NCI-H1417 treated with DMSO at 0.1 percent for 48 hours (cell line): ENCODE measurements at places on chromosomes 12 and 14.

DNA sequence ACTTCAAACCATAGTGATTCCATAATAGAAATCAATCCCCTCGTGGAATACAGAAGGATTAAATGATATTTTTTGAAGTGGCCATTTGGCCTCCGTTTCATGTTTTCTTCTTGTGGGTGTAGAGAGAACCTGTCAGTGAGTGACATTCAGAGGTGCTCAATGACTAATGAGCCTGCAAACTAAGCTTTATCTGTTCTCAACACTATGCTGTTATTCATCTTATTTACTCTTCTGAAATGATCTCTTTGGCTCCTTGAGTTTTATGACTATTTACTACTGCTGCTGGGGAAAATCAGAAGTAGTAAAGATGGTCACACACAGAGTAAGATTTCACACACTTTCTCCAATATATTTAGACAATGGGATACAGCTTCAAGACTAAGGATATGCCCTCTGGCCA is 30.4 kb downstream of the ATP2B1 start:
- DNase-seq: no peak

DNA sequence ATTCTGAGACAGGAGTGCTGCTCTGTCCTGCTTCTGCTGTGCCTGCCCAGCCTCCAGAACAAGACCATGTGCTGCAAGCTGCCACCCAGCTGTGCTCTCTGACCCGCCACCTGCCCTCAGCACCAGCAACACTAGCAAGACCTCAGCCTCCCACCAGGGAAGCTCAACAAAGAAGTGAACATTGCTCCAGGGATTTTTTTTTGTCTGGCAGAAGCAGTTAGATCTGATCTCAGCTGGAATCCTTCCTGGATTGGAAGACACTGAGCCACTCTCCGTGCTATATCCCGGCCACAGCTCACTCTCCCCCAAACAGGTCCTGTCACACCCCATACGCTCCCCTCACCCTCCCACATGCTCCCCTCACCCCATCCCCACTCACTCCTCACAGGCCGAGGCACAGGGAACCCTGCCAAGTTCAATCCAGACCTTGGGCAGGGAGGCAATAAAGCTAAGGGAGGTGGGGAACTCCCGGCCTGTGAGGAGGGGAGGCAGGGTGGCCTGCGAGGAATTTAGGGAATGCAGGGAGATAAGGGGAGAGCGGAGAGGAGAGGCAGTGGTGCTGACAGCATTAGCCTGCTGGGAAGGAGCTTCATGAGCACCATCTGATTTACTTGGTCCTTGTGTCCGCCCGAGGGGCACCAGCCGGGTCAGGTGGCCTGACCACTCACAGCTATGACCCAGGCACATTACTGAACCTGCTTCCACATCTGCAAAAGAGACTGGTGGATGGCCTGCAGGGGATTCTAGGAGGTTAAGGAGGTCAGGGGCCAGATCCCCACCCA is 29.7 kb downstream of the CCDC85C start:
- DNase-seq: peak; percentile 36

GRCh38 chr12:122137681-122138080 is 36.3 kb downstream of the IL31 start:
- no peak for DNase-seq

- DNase-seq: no peak
Observed at GRCh38 chr14:77125281-77125801, 16.2 kb downstream of the ZDHHC22 start.

DNA sequence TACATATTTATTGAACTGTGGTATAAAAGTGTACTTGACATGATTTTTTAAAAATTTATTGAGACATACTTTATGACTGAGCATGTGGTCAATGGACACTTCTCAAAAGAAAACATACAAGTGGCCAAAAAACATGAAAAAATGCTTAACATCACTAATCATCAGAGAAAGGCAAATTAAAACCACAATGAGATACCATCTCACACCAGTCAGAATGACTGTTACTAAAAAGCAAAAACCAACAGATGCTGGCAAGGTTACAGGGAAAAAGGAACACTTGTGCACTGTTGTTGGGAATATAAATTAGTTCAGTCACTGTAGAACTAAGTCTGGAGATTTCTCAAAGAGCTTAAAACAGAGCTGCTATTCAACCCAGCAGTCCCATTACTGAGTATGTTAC is 1177.6 kb downstream of the GALC start:
- DNase-seq: no peak

GRCh38 chr14:73763396-73763795 is 49.2 kb upstream of the PNMA1 start:
- DNase-seq: no peak

- DNase-seq: no peak
Observed at GRCh38 chr12:10716704-10717315, 6.3 kb downstream of the YBX3 start.

- DNase-seq: no peak
Observed at GRCh38 chr12:84397846-84398245, 514.8 kb downstream of the SLC6A15 start.

- no peak for DNase-seq
Observed at GRCh38 chr14:68343534-68344118, 449.2 kb downstream of the ZFP36L1 start.

DNA sequence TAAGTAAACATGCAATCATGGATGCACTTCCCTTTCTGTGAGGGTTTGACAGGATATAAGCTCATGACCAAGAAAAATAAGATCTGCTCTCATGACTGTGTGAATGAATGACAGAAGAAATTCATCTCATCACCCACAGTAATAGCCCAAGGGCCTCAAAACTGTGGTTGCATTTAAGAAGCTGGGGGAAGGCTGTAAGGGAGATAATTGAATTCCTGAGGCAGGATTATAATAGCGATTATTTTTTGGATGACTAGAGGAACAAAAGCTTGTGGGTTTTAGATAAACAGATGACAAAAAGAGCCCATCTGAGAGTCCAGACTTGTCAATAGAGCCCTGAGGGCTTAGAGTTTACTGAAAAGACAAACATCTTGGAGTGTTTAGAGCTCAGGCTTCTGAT is 161.2 kb downstream of the NTF3 start:
- DNase-seq: no peak

GRCh38 chr12:89971880-89972279 is 263.2 kb upstream of the ATP2B1 start:
- DNase-seq: no peak

- no peak for DNase-seq
Observed at GRCh38 chr12:102873077-102873476, 44.0 kb downstream of the PAH start.

- no peak for DNase-seq
Observed at GRCh38 chr14:67602995-67603545, 3.0 kb upstream of the PIGH start.

GRCh38 chr12:132006056-132006680 is 56.4 kb downstream of the EP400 start:
- DNase-seq: no peak

DNA sequence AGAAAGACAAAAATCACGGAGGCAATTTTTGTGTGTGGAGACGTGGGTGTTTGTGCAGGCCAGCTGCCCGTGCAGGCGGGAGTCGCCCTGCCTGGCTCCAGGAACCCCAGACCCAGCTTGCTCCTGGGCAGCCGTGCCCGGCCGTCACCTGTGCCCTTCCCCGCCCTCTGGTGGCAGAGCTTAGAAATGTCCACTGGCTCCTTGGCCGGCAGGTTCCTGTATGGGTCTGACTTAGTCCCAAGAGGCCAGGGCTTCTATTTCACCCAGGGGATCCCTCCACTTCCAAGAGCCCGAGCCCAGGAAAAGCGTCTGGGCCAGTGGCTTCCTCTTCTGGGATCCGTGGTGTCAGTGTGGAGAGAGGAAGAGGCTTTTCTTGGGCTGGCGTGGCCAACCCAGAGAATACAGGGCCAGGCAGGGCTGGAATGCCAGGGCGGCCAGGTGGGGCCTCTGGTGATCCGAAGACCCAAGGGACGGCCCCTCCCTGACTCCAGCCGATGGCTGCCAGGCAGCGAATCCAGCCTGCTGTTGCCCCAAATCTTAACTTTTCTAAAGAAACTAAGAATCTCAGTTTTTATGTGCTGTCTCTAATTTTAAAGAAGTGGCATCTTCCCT is 120.9 kb downstream of the TMEM132C start:
- DNase-seq: no peak

- no peak for DNase-seq
Observed at GRCh38 chr14:80403036-80403435, 191.7 kb upstream of the DIO2 start.

DNA sequence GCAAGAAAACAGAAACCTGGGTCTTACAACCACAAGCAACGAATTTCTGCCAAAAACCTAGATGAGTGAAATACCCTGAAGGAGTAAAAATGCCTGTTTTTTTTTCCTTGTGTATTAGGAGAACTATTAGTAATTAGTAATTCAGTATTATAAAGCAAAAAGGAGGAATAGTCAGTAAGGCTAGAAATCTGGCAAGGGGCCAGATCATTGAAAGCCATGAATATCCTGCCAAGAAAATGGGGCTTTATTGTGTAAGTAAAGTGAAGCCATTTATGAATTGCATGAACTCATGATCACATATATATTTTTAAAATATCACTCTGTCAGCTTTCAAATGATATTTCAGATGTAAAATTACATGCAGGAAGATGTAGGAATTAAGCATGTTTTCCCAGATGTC is 57.9 kb downstream of the TXNDC16 start:
- no peak for DNase-seq

DNA sequence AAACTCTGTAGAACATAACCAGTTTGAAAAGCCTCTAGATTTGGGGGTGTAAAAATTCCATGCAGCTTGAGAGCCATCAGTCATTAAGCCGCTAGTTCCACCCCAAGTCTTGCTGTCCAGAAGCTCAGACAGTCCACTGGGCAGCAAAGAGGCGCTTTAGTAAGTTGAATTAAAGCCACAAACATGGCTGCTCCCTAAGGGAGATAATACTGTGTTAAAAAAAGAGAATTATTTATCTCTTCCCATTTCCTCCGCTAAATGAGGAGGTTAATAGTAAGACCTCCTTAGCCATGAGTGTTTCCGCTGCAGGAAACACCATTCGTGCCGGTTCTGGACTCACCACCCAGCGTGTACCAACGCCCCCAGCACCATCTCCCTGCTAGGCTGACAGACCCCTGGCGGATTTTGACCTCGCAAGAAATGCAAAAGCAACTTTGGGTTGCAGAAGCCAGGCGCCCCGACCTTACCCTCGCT is 536 bp downstream of the TM7SF3 start:
- DNase-seq: no peak

GRCh38 chr14:31994391-31995033 is 82.6 kb upstream of the ARHGAP5 start:
- no peak for DNase-seq

GRCh38 chr12:117674313-117674712 is 294.5 kb downstream of the KSR2 start:
- DNase-seq: no peak

DNA sequence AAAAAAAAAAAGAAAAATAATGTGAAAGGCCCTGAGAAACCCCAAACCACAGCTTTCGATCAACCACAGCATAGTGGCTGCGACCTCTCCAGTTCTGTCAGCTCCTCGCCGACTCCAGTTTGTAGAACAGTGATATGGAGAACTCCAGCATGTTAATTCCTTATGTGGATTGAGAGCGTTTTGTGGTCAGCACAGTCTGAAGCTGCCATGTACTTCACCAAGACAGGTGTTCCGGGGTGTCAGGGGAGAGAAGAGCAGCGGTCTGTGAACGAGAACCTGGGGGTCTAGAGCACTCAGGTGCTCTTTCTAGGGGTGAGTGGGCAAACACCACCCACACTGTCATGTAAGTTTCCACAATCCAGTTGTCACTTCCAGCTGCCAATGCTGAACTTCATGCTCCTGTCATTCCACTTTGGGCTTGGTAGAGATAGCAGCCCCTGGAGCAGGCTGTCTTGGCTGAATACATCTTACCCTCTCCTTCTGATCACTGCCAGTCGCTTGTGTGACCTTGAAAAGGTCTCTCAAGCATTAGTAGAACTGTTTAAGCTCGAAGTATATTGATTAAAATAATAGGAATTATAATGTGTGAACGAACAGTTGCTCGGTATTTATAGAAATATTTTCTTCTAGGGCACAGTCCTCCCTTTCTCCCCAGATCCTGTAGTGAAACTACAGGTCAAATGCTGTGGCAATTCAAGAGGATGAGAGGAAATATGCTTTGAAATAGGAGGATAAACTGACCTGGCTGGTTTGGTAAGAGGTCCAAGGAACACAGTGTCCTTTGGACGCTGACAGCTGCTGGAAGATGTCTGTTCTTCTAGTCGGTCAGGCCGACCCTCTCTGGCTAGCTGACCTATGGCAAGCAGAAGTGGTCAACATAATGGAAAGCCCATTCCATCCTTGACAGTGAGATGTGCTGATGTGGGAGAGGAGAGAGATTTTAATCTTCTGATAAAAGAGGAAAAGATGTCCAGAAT is 15.7 kb upstream of the MAX start:
- no peak for DNase-seq

- no peak for DNase-seq
Observed at GRCh38 chr12:19194963-19195362, 65.4 kb downstream of the PLEKHA5 start.

- DNase-seq: peak; percentile 60
Observed at GRCh38 chr12:109020796-109021380, at the start of gene SVOP. Gene SVOP (minus strand): TSS chr12:109021068. CDS start chr12:109020868, 200 bp downstream.

DNA sequence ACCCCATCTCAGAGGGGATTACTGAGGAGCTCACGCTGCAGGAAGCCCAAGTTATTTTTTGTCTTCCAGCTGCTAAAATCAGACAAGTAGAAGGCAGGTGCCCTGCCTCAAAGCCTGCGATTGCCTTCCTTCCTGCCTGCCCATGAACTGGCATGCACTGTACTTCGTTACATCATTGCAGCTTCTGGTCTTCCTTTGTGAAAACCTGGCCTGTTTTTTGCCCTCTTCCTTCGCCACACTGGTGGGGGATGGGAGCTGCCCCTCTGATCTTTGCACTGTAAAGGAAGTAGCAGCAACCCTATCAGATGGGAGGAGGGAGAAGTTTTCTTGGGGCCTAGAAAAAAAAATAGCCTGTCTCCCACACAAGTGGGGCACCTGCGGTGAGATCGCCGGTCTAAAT is 1098.7 kb downstream of the BCL11B start:
- no peak for DNase-seq

DNA sequence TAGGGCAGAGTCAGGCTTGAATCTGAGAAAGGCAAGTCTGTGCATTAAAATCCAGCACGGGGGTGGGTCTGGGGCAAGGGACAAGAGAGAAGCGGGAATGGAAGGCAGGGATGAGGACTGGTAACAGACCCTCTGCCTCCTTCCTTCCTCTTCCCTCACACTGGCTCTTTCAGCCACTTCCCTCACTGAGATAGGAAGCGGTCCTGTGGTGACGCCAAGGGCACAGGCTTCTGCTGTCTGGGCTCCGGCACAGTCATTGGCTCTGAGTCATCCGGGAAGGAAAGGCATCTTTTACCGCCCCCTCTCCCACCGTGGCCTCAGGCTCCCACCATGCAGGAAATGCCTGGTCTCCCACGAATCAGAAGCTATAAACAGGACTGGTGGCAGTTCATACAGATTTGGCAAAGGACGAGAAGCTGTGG is 70.2 kb downstream of the ETV6 start:
- no peak for DNase-seq

DNA sequence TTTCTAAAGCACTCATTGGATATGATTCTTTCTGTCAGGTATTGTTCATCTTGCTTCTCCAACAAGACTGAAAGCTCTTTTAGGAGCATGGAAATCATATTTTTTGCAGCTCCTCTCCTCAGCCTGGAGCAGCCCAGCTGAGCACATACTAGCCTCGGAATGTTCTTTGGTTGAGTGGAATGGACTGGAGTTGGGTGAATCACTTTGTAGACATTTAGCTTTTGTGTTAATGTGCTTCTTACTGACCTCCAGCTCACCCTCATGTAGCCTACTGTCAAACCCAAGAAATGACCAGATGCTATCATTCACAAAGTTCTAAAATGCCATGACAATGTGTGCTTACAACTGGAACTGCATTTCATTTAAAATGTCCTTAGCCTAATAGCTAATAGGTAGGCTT is 161.1 kb downstream of the NUAK1 start:
- DNase-seq: no peak

GRCh38 chr12:110657747-110658146 is 31.2 kb downstream of the HVCN1 start:
- no peak for DNase-seq
